CD4-positive, alpha-beta T cell (primary cell): ENCODE measurements at places on chromosomes 7 and 10.
A peak's percentile ranks its signal among the peaks of the same experiment; 100 is the strongest.

- DNase-seq = no peak
Measured at GRCh38 chr7:150854066-150855000, 2.0 kb downstream of the AOC1 start.

GRCh38 chr7:70710011-70710480, 421.9 kb upstream of the GALNT17 start:
- DNase-seq = no peak

DNA sequence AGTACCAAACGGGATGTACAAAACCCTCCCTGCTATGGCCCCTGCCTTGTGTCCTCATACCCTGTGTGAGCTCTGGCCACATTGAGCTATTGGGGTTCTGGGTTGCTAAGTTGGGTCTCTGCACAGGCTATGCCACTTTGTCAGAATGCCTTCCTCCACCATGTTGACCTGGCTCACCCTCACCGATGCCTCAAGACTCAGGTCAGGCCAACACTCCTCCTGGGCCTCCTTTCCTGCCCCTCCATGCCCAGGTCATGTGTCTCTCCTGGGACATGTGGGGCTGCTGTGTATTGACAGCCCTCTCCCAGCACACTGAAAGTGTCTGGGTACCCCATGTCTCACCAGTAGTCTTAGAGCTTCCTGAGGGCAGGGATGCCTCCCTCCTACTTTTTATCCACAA, 14.6 kb downstream of the TRPV5 start:
- no peak for DNase-seq

GRCh38 chr10:118953598-118954393, 75.7 kb upstream of the NANOS1 start:
- no peak for DNase-seq

- DNase-seq = no peak
Measured at GRCh38 chr10:119318411-119319160, 111.2 kb downstream of the GRK5 start.

DNA sequence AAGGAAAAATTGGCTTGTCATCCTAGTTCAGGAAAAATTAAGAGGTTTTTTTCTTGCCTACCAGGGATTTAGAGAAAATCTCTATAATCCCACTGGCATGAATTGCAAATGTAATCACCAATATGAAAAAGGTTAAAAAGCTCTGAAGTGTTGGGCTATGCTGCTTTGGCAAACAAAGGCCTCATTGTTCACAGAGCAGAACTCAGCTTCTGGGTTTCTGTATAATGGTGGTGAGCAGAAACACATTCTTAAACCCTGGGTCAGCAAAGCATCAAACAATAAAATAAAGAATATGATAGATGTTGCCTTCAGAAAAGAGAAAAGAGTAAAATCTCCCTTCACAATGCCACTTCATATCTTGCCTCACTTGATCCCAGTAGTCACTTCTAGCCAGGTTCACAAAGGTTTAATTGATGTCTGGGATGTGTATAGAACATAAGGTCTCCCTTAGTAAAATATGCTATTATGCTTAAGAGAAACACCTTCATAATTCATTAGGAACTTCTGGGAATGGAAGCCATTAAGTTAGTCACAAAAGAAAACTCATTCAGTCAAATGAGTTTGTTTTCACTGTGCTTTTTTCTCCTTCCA, 1255.5 kb upstream of the PHF14 start:
- no peak for DNase-seq

GRCh38 chr10:73217628-73218027, 29.4 kb downstream of the DNAJC9 start:
- no peak for DNase-seq

DNA sequence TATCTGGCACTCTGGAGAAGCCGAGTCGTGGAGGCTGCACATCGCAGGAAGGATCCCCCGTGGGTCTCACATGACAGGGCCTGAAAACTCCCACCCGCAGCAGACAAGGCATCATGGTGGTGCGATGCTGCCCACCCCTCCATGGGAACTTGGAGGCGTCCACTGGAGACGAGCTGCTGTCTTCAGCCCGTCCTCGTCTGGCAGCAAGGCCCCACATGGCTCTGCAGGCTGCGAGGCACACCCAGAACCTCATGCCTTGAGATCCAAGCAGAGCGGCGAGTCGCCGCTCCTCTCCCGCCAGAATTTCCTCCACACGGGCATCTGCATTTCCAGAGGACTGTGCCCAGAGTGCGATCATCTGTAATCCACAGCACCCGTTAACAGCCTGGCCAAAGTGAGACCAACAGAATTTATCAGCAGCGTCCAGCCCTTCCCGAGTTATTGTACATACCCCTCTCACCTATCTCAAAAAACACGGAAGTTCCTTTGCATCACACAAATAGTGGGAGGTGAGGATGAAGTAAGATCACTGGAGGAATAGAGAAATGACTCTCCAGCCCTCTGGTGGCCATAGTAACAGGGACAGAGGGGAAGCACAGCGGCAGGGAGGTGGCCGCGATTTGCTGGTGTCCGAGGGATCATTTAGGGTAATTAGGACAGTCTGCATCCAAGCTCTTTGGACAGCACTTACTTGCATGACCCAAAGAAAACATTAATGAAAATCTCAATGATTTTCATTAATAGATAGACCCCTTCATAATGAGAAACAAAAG, 292.4 kb downstream of the USP6NL start:
- no peak for DNase-seq

GRCh38 chr10:49841615-49842332, 79.7 kb upstream of the OGDHL start:
- no peak for DNase-seq

DNA sequence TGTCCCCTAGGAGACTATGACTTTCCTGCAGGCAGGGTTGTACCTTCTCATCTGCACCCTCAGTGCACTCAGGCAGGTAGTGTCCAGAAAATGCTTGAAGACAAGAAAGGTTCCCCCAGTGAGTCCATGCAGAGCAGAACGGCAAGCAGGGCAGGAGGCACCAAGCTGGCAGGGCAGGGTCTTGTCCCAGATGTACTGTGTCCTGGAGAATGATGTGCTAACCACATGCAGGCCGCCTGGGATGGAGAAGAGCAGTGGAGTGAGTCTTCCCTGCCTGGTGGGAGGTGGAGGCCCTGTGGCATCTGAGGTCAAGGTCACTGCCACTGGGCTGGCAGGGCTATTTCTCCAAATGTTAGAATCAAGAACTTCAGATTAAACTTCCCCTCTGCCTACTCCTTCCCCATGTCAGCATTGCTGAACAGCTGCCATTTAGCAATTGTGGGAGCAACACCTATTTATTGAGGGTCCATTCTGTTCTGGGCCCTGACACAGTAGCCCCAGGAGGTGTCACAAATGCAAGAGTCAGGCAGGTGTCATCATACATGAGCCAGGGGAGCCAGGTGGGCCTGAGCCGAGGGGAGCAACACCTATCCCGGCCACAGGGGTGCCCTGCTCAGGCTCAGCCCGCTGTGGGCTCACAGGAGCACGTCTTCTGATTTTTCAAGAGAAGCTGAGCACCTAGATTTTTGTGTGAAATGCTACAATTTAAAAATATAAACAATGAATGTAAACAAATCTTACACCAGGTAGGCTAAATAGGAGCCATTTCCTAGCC, 34.1 kb downstream of the PTPRE start:
- DNase-seq = no peak

GRCh38 chr10:33183655-33184054, 150.8 kb downstream of the NRP1 start:
- no peak for DNase-seq

DNA sequence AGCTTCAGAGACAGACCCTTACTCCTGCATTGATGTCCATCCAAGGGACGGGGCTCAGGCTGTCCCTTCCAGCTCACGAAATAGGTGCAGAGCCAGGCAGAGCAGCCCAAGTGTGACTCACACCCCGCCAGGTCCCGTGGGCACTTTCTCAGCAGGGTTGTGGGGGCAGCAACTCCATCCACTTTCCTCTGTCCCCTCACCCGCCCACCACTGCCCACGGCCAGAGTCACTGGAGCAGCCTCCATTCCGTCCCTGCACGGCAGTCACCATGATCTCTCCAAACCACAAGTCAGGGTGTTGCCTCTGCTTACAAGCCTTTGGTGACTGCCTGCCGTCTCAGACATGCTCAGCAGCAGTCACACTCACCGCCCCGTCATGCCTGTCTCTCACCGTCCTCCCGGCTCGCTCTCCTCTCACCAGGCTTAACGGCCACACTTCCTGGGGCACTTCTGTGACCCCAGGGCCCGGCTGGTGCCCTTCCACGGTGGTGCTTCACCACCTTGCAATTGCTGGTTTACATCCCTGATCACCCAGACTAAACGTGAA, 39.3 kb downstream of the CALML3 start:
- peak; percentile 58 for DNase-seq

- DNase-seq = no peak
Measured at GRCh38 chr7:1669954-1670893, at the start of gene ELFN1. Gene ELFN1 (plus strand): TSS chr7:1670277. CDS start chr7:1744597, 74,320 bp downstream.

GRCh38 chr10:104318810-104319741, 19.2 kb downstream of the ITPRIP start:
- no peak for DNase-seq

DNA sequence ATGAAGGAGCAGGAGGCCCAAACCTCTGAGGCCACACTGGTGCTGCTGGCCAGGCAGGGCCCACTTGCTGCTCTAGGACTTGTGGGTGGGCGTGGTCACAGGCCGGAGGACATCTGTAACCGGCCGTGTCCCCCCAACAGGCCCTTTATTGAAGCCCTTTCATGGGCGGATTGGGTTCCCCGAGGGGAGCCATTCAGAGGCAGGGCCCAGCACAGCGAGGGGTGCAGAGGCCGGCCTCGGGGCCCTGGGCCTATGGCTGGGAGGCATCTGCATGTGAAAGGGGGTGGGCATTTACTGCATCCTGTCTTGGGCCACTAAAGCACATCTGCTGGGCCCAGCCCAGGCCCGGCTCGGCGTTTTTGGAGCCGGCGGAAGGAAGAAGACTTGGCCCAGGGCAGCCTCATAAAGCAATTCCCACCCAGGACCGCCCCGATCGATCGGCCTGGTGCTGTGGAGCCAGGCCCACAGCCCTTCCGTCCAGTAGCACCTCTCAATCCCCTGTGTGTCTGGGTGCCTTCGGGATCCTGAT, 8.4 kb downstream of the LHPP start:
- no peak for DNase-seq

- DNase-seq = no peak
Measured at GRCh38 chr7:121394709-121395140, 1.4 kb downstream of the FAM3C start.

GRCh38 chr7:135710417-135711138, 17.4 kb downstream of the SLC13A4 start:
- no peak for DNase-seq

DNA sequence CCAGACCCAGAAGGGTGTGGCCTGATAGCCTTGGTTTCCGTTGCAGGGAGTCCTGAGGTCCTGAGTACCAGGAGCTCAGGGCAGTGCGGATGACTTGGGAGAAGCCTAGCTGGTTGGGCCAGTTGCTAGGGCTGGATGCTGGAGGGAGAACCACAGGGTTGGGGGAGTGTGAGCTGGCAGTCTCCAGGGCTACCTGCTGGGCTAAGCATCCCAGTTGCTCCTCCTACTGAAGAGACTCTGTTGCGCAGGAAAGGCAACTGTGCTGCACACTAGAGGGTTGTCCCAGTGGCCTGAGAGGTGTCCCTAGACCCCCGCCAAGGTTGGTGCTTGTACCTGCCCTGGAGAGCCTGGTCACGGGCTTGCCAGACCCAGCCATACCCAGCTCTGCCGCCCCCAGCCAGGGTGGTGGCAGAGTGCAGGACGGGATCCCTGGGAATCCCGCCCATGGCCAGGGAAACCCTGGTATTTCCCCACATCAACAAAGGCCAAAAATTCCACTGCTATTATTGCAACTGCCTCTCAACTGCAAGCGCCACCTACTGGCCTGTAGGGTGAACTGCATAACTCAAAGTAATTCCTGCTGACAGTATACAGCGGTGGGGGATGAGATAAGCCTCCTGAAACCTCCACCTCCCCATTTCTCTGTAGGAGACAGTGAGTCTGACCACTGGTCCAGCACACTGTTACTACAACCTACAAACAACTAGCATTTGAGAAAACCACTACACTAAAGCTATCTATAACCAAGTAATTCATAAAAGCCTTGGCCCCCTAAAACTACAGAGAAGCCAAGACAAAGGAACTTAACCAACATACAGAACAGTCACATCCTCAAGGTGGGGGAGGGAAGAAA, 67.6 kb upstream of the DDC start:
- DNase-seq = peak; percentile 46

DNA sequence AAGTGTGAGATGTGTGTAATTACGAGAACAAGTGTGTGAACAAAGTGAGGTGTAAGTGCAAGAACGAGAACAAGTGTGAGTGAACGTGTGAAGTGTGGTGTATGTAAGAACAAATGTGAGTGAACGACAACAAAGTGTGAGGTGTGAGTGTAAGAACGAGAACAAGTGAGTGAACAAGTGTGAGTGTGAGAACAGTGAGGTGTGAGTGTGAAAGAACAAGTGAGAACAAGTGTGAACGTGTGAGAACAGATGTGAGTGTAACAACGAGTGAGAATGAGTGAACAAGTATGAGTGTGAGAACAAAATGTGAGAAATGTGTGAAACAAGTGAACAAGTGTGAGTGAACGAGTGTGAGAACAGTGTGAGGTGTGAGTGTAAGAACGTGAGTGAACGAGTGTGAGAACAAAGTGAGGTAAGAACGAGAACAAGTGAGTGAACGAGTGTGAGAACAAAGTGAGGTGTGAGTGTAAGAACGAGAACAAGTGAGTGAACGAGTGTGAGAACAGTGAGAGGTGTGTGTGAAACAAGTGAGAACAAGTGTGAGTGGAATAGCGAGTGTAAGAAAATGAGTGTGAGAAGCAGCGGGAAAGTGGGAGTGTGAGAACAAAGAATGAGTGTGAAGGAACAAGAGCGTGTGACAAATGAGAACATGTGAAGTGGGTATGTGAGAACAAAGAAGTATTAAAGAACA, 47.2 kb downstream of the ESYT2 start:
- no peak for DNase-seq

DNA sequence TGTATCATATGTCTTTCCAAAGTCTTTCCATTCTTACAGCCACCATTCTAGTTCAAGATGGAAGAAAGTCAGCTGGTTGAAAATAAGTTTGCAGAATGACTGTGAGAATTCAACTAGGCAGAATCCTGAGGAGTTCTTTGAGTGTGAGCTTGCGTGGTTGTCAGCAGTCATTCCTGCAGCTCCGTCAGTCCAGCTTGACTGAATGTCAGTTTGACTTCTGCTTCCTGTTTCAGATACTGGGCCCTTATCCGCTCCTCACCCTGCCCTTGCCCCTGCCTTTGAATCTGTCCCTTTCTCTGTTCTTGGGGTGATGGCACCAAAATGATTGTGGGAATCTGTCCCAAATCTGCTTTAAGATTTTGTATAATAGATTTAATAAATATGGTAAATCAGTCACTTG, 27.8 kb downstream of the SLC26A5 start:
- DNase-seq = no peak

- DNase-seq = no peak
Measured at GRCh38 chr7:101068401-101068800, 16.9 kb upstream of the TRIM56 start.
